NCI-H1105 (cell line): ENCODE measurements at places on chromosomes 4 and X.

- DNase-seq: no peak
These were observed 587 bp downstream of the TIMM8A start for GRCh38 chrX:101347859-101348451.

- DNase-seq: no peak
These were observed 17.0 kb downstream of the SLC9B1 start for GRCh38 chr4:103002551-103002950.

DNA sequence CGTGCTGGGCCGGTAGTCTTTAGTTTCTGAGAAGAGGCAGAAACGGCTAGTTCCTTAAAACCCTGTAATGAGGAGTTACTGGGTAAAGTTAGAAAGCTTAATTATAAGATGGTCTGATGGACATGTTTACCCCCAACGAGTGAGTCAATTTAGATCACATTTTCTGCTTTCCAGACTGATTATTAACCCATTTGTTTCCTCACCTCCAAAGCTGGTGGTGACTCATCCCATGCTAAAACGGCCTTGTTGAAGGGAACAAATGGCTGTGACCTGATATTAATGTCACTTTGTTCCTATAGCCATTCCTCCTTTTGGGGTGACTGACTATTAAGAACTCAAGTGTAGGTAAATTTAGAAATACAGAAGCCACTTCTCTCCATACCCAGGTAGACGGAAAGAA lies 232.0 kb downstream of the KCNIP4 start:
- DNase-seq: no peak

DNA sequence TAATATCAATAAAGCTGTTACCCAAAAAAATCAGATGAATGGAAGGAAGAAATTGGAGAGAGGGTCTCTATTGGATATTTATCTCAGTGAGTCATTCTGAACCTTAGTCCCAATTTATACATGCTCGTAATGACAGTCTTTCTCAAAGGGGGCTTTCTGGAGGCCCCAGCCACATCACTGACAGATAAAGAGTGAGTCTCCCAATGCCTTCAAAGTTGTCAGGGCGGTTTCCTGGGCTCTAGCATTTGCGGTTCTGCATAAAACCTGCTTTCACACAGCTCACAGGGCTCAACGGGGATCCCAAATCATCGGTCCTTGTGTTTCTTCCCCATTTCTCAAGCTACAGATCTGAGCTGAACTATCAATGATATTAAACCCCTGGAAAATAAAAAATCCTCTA lies 17.3 kb downstream of the TCEANC start:
- no peak for DNase-seq

DNA sequence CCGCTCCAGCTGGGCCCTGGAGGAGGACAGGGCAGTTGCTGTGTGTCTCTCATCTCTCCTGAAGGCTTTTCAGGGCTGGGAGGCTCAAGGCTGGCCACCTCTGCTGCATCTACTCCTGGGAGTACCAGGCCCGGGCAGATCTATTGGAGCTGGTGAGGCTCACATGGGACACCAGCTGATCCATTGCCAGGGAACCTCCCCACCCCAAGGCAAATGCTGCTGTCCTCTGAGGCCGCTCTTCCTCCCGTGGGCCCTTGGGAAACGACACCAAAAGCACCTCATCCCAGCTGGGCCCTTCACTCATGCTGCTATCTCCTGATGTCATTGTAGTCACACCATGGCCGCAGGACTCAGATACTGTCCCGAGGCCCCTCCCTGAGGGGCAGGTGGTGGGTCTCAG lies 3.6 kb downstream of the UBL4A start:
- no peak for DNase-seq

DNA sequence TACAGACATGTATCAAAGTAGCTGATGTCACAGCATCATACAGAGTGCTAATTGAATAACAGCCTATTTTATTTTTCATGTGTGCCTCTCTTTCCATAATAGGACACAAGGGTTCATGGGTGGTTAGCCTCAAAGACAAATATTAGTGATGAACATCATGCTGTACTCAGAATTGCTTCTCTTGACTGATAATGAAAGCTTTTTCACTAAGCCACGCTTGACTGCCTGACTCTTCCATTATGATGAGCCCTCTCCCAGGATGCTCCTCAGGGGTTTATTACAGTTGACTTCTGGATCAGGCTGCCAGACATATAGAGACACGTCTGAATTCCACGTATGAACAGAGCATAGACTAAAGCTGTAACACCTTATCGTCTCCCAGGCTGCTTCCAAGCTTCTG lies 2757.5 kb downstream of the PCDH7 start:
- no peak for DNase-seq

- no peak for DNase-seq
These were observed 723 bp downstream of the TMEM192 start for GRCh38 chr4:165111906-165112367.

DNA sequence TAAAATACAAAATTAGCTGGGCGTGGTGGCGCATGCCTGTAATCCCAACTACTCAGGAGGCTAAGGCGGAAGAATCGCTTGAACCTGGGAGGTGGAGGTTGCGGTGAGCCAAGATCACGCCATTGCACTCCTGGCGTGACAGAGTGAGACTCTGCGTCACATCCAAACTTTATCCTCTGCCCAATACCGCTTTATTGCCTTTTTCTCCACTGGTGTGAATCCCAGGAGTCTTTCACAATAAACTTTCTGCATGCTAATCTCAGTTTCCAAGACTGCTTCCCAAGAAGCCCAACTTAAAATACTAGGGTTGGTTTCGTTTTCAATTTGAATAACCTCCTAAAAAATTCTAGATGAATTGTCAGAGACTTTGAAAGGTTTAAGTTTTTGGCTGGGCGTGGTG lies 27.2 kb upstream of the DHX15 start:
- no peak for DNase-seq

GRCh38 chr4:184583738-184584502 lies 65.3 kb downstream of the CASP3 start:
- no peak for DNase-seq

DNA sequence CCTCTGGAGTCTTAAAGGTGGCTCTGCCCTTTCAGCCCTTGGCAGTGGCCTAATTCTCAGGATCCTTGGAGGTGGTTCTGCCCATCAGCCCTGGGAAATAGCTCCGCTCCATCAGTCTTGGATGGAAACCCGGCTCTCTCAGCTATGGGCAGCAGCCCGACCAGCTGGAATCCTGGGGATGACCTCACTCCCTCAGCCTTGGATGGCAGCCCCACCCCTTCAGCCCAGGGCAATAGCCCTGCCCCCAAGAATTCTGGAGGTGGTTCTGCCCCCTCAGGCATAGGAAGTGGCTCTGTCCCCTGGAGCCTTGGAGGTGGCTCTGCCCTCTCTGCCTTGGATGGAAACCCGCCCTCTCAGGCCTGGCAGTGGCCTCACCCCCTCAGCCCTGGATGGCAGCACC lies 127.7 kb downstream of the RBMX2 start:
- DNase-seq: no peak

DNA sequence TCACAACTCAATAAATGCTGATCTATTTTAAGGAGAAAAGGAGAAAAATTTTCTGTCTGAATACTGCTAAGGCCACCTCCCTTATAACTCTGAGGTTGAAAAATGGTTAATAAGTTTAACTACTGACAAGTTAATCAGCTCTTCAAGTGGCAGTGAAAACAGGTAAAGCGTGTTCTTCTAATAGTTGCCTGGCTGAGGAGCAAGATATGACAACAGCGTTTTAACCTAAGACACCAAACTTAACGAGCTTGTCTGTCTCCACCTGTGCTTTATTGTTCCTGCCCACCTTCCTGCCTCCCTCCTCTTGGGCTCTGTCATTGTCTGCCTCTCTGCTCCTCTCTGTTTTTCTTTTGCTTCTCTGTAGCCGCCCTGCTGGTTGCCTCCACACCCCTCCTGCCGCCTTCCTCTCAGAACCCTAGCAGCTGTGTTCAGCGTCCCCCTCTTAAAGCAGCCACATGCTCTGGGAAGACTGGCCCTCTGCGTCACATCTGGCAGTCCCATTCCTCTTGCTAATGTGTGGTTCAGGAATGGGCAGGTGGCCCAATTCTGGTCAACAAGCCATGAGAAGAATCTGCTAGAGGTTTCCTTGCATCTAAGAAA lies 4.3 kb upstream of the TSPAN5 start:
- DNase-seq: no peak
